Activated T-helper 17 cell treated with anti-CD3 and anti-CD28 coated beads, Interleukin-2, amount 50 U/mL, for 72 hours (primary cell): ENCODE measurements at places on chromosomes 11 and 22.

- ATAC-seq, result no peak
Measured at GRCh38 chr22:48700566-48701295, 1126.9 kb downstream of the BRD1 start.

DNA sequence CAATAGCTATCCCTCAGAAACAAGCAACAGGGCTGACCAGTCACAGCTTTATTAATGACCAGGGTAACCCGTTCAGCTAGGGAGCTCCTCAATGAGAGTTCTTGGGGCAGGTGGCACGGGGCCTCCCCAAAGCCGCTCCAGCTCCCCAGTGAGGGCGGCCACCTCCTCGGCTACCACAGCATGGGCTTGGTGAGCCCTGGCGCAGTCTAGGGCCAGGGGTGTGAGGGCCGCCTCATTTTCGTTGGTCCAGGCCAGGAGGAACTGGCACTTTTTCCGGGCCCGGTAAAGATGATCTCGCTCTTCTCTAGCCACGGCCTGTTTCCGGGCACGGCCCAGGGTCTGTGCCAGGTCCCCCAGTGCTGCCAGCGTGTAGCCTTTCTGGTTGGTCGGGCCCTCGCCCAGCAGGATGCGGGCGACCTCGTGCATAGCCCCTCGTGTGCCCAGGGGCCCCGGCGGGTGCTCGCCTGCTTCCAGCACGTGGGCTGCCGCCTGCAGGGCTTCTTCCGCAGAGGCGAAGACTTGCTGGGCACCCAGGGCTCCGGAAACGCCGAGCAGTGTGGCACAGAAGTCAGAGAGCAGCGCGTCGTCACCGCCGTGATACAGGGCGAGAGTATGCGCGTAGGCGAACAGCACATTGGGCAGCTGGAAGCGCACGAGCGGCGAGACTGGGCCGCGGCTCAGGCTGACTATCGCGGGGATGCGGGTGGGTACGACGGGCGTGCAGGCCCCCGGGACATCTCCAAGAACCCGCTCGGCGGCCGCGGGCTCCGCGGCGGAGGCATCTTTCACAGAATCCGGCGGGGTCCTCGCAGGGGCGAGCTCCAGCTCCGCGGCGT is 913 bp downstream of the ZNHIT2 start:
- peak; percentile 22 for ATAC-seq

DNA sequence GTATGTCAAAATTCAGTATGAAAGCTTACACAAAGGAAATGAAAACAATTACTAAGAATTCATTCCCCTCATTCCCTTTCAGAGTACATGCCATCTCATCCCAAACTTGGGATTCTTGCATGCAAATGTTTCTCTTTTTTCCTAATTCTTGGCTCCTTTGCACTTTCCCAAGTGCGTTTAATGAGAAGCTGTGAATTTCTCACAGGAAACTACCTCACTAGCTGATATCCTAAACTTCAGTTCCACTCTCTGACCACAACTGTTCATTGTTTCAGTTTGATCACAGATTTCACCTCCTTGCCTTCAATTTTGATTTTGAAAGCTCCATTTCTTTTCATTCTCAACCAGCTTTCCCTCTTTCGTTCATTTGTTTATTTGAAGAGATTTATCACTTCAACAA is 5.9 kb upstream of the ARL14EP start:
- peak; percentile 48 for ATAC-seq

DNA sequence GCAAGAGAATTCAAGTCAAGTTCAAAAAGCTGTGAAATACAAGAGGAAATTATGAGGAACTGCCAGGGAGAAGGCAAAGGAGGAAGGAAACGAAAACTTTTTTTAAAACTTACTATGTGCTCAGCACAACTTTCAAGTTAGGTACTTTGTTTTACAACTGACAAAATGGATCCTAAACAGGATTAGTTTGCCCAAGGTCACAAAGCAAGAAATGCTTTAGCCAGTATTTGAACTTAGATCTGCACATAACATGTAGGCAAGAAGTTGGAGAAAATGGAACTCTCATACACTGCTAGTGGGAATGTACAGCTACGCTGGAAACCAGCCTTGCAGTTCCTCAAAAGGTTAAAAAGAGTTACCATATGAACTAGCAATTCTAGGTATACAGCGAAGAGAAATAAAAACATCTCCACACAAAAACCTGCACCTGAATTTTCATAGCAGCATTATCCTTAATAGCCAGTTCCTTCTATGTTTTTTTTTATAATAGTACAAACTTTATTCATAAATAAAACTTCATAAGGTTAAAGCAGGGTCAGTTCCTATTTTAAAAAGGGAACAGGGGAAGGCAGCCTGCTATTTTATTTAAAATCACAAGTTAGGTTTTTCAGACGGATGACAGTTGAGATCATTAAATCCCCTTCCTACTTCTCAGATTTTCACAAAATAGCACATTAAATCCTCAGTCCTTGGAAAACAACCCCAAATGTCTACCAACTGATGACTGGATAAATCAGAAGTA is 19.2 kb downstream of the DDX6 start:
- ATAC-seq, result no peak

GRCh38 chr11:97237151-97237550 is 847.3 kb downstream of the JRKL start:
- ATAC-seq, result no peak

DNA sequence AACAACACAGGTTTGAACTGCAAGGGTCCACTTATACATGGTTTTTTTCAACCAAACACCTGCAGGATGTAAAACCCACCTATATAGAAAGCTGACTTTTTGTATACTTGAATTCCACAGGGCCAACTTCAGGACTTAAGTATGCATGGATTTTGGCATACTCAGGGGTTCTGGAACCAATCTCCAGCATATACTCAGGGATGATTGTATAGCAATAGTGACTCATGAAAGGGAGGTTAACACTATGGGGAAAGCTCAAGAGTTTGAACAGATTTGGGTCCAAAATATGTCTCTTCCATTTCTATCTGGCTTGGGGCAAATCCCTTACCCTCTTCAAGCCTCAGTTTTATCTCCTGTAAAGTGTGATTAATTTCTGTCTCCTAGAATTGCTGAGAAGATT is 94.9 kb downstream of the MICAL2 start:
- peak; percentile 53 for ATAC-seq

DNA sequence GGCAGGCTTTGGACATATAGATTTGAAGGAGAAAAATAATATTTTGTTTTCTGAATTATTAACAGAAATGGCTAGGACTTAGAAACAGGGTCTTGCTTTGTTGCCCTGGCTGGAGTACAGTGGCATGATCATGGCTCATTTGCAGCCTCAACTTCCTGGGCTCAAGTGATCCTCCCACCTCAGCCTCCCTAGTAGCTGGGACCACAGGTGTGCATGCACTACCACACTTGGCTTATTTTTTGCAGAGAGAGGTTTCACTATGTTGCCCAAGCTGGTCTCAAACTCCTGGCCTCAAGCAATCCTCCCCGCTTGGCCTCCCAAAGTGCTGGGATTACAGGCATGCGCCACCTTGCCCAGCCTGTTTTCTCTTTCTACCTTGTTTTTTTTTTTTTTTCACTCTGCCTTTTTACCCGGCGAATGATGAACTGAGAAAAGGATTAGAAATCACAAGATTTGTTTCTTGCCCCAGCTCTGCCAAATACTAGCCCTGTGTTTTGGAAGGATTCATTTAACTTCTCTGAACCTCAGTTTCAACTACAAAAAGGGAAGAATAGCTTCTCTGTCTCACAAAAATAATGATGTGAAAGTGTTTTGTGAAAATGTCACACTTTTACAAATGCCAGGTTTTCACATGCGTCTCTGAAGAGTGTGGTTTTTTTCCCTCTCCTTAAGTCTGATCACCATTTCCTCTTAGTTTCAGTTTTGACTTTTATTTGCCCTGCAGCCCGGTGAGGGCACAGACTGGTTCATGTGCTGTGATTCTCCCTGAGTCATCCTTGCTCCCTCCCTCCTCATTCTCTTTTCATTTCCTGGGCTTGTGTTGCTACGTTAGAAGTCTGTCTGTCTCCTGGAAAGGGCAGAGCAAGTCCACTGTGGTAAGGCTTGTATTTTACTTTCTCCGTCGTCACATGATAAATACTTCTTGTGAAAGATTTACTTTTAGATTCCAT is 67.7 kb downstream of the BCL2L13 start:
- ATAC-seq, result peak; percentile 98

- no peak for ATAC-seq
Measured at GRCh38 chr11:64876835-64877341, 1.5 kb downstream of the EHD1 start.

DNA sequence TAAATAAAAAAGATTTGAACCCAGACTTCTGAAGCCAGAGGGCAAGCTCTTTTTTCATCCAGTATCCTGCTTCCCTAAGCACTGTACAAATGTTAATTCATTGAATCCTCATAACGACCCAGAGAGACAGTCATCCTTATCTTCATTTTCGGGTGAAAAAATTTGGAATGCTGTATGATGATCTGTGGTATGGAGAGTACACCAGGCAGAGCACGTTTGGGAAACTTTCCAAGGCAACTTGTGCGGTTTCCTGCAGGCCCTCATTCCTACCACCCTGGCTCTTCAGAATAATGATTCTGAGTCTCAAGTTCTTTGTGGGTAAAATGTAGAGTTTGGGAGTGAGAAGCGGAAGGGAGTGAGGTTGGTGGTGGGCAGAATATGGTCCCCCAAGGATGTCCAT is 177.9 kb upstream of the CADM1 start:
- no peak for ATAC-seq

DNA sequence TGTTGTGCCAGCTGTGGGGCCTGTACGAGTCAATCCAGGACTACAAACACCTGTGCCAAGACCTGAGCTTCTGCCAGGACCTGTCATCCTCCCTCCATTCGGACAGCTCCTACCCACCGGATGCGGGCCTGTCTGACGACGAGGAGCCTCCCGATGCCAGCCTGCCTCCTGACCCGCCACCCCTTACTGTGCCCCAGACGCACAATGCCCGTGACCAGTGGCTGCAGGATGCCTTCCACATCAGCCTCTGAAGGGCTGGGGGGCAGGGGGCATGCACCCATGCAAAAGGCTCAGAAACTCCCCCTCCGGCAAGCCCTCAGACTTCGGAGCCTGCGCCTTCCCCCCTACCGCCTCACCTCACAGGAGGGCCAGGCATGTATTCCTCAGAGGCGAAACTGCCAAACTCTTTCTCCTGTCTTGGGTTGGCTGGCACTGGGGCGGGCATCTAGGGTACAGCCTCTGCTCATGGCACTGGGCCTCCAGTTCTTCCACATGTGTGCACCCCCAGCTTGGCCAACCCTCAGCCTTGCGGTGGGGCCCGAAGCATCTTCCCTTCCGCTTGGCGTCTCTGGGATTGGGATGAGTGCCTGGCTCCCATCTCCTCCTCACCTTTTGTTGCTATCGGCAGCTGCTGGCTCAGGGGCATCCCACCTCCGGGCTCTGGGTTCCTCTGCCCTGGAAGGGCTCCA is 1.2 kb downstream of the FAM89B start:
- no peak for ATAC-seq

DNA sequence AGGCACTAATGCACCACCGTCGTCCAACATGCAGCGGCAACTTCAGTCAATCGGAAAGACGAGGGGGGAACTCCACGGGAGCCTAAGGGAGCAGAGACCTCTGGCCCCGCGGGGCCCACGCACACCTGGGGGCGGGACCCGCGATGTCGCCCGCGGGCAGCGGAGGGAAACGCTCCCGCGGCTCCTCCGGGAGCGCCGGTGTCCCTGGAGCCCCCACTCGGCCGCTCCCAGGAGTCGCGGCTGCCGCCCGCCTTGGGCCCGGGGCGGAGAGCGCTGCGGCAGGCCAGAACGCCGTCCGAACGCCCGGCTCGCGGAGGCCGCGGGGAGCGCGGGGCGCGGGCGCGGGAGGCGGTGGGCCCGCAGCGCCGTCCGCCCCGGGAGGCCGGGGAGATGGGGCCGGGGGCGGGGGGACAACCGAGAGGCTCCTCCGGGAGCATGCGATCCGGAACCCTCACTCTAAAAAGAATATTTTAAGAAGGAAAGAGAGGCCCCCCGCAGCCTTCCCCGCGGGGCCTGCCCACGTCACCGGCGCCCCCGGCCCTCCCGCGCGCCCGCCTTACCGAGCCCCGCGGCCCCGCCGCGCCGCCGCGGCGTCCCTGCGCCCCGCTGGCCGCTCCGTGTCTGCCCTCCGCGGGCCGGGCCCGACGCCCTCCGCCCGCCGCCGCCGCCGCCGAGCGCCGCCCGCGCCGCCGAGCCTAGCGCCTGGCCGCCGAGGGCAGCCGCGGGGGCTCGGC is 86.6 kb upstream of the ARHGAP32 start:
- ATAC-seq, result peak; percentile 7

GRCh38 chr11:111602865-111603610 is 789 bp downstream of the SIK2 start:
- no peak for ATAC-seq

DNA sequence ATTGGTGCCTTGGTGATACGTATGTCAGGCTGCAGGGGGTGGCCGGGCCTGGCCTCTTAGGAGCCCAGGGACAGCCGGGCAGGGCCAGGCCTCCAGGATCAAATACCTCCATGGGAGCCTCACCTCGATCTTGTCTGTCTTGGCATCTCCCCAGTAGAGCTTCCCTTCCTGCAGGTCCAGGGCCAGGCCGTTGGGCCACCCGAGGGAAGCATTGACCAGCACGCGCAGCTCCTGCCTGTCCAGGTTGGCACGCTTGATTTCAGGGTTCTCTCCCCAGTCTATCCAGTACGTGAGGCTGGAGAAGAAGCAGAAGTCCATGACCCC is 137.7 kb downstream of the CRYBB2 start:
- no peak for ATAC-seq

DNA sequence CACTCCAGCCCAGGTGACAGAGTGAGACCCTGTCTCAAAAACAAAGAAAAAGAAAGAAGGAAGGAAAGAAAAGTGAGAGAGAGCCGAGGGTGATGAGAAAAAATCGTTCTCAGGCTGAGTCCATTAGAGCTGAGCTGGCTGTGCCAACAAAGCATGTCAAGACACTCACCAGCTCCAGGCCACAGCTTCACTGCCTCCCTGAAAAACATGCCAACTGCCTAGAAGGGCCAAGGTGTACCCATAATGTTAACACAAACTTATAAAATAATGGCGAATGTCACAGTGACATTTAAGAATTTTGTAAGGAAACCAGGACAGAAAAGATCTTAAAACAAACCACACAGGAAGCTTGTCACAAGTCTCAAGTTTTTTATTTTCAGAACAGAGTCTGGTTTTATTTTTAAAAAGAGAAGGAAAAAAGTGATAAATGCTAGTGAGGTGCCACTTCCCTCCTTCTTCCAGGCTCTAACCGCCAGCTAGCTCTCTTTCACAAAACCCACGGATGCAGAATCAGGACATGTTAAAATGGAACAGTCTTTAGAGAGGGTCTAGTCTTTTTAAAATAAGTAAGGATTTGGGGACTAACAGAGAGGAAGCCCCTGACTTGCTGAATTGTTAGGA is 5.1 kb downstream of the TMEM121B start:
- no peak for ATAC-seq
